RKO (cell line): ENCODE measurements at places on chromosomes 16 and 17.
A peak's percentile ranks its signal among the peaks of the same experiment; 100 is the strongest.

DNA sequence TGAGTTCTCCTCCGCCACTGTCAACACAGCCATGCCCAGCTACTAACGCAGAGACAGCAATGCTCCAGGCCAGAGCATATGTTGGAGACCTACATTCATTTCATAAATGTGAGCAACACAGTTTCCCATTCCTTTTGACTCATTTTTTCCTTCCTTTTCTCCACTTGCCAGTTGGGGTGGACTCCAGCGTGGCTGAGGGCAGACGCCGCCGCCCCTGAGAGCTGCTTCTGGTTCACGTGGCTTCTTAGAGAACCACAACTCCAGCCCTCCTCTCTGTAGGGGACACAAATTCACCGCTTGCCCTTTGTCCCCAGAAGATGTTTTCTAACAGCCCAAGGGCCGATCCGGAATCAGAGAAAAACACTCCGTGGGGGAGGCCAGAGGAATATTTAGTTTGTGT, 45.8 kb upstream of the ZCCHC14 start:
- no peak for DNase-seq

GRCh38 chr17:78019976-78020716, 61.6 kb downstream of the TNRC6C start:
- DNase-seq: no peak

DNA sequence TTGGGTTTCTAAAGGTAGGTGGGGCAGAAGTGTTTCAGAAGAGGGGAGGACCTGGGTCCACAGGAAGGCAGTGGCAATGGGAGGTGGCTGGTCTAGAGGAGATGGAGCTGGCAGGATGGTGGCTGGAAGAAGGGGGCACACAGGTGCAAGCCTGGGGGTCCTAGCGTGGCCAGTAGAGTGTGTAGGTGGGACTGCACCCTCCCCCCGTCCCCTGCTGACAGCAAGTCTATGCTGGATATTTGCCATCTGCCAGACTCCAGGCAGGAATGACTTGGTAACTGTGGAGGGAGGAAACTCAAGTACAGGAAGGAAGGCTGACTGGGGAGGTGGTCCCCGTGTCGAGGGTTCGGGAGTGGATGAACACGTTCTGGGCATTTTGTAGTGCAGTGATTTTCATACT, 8.6 kb downstream of the MED9 start:
- no peak for DNase-seq

DNA sequence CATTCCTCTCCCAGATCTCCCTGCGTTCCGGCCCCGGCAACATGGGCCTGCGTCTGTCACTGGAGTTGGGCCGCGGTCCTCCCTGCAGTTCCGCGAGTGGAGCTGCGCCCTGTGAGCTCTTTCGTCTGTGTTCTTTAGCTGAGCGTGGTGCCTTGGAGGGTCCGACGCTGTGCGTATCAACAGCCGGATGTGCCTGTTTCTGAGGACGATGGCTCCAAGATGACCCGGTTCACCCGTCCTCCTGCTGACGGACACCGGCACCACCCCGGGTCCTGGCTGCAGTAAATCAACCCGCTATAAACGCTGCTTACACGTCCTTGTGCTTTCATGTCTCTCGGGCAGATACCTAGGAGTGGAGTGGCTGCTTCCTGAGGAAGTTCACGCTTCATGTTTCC, 44.8 kb upstream of the GNG13 start:
- DNase-seq: no peak

DNA sequence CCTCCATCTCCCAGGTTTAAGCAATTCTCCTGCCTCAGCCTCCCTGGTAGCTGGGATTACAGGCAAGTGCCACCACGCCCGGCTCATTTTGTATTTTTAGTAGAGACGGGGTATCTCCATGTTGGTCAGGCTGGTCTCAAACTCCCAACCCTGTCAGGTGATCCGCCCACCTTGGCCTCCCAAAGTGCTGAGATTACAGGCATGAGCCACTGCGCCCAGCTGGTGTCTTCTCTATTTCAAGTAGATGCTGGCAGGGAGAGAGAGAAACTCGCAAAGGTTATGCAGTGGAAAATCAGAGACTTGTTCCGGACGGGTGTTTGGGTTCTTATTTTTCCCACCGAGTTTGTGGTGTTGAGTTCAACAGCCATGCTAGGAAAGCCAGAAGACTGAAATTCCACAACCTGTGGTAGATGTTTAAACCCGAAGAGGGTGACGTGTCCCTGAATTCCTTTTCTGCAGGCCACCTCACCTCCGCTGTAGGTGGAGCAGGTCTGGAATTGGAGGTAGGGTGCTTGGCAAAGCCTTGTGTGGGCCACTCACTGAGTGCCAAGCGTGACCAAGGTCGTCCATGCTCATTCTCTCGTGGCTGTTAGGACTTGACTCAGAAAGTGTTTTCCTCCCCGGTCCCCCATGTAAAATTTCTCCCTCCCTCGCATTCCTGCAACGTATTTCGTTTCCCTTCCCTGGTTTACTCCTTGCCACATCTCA, 7.3 kb upstream of the ZDHHC7 start:
- DNase-seq: no peak

DNA sequence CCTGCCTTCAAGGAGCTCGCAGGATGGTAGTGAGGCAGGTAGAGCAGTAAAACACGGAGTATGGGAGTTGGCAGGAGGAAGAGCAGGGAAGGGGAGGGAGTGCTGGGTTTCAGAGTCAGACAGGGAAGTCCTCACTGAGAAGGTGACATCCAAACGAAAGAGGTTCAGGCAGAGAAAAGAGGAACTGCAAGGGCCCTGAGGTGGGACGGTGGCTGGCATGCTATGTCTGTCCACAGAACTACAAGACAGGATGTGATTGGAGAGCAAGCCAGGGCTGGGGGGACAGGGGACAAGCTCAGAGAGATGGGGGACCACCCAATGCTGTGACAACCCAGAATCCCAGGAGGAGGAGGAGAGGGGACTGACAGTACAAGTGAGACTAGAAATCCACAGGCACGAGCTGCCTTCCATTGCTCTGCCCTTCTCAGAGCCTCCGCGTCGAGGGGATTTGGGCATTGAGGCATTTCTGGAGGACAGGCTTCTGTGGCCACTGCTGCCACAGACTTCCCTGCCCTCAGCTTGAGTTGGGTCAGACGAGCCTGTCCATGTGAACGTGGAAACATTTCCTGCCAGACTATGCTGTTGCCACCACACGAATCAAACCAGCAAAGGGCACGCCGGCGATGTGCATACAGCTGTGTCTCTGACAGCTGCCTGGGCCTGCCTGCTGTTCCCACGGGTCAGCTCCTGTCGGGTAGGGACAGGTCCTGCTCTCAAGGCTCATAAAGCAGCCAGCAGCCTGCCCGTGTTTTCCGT, 100.1 kb downstream of the RAB11FIP4 start:
- no peak for DNase-seq

GRCh38 chr16:12900599-12901203, 697 bp upstream of the SHISA9 start:
- no peak for DNase-seq

- DNase-seq: no peak
These were observed 50.7 kb downstream of the NUP93 start for GRCh38 chr16:56780646-56781045.

DNA sequence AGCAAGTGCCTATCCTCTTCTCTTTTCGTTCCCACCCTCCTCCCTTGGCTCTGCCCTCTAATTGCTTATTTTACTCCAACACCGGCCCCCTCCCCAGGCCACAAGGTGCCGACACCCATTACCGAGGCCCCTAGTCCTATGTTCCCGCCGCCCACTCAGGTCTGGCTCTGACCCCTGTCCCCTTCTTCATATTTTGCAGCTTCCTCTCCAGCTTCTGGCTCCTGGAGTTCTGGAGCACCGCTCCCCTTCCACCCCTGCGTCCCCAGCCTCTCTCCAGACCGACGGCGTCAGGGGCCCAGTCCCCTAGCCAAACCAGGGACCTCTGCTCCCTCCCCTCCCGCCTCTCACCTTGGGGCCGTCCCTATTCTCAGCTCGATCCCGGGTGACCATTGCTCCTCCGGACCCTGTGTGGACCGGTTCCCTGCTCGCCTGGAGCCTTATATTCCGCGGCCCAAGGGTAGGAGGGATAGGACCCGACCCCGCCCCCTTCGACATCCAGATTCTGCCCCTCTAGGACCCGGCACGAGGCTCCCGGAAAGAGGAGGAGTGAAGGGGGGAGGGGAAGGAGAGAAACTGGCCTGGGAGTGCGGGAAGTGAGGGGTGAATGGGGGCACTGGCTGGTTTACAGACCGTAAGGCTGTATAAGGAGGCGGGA, at the start of gene HES7:
TSS of gene HES7 (minus strand) at position 412 of the 655 bp plus-strand sequence. CDS start at position 390, 22 bp downstream.
- peak; percentile 79 for DNase-seq

GRCh38 chr16:57988929-57989328, 11.5 kb downstream of the ZNF319 start:
- DNase-seq: no peak

- no peak for DNase-seq
These were observed 206.7 kb downstream of the CDH13 start for GRCh38 chr16:82833378-82833993.

- DNase-seq: no peak
These were observed at the start of gene PLLP for GRCh38 chr16:57284209-57284951. Gene PLLP, minus strand, starts transcription at chr16:57284672. Its CDS starts 132 bp downstream, at chr16:57284540.
